ENCODE measurements at places on chromosomes 11 and 22.

DNA sequence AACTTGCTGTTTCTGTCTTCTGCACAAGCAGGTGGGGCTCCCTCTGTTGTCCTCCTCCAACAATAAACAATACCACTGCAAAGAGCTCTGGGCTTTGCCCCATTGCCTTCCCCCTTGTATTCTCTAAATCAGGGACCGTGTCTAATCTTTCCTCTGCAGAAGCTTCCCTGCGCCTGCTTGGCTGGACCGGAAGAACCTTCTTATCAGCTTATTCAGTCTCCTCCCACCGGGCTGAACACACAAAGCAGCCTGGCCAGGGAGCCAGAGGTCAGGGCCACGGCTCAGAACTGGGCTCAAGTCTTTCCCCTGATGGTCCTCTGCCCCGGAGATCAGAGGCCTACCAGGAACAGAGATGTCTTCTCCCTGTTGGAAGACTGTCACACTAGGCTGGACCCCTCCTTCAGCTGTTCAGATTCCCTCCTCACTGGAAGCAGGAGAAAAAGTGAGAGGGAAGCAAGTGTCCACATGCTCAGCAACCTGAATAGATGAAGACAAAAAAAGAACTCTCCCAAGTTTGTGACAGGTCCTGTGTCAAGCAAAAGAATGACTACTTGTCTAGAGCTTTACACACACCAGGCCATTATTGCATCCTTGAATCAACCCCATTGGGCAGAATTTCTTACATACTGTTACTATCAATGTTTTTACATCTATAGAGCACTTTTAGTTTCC, 63.7 kb downstream of the RAB30 start:
- DNase-seq = no peak

DNA sequence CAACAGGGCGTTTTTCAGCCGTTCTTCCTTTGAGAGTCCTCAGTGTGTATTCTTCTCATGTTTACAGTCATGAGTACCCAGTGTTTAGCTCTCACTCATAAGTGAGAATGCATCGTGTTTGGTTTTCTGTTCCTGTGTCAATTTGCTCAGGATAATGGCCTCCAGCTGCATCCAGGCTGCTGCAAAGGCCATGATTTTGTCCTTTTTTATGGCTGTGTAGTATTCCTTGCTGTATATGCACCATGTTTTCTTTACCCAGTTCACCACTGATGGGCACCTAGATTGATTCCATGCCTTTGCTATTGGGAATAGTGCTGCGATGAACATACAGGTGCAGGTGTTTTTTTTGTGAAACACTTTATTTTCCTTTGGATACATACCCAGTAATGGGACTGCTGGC, 23.5 kb downstream of the B3GAT1 start:
- DNase-seq = no peak

- DNase-seq = no peak
These were observed 13.7 kb upstream of the UCP3 start for GRCh38 chr11:74022546-74022945.

DNA sequence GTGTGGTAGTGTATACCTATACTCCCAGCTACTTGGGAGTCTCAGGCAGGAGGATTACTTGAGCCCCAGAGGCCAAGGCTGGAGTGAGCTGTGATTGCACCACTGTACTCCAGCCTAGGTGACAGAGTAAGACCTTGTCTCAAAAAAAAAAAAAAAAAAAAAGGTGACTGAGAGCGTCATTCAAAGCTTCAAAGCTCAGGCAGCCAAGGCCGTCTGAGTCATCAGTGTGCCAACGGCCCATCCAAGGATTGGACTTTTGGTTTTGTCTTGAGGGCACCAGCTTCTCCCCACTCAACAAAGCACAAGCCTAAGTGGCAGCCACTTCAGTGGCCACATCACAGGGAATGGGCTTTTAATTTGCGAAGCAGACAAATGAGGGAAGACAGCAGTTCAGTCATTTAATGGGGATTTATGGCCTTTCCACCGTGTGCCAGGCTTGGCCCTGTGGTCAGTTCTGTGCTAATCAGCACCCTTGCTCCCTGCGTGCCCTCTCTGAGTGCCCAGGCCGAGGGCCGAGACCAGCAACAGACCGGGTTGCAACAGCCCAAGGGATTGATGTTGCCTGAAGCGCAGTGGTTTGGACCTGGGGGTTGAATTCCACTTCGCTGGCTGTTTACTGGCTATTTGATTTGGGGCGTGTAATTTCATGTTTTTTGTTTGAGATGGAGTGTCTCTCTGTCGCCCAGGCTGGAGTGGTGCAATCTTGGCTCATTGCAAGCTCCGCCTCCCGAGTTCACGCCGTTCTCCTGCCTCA, 30.2 kb upstream of the CRYBB3 start:
- no peak for DNase-seq

DNA sequence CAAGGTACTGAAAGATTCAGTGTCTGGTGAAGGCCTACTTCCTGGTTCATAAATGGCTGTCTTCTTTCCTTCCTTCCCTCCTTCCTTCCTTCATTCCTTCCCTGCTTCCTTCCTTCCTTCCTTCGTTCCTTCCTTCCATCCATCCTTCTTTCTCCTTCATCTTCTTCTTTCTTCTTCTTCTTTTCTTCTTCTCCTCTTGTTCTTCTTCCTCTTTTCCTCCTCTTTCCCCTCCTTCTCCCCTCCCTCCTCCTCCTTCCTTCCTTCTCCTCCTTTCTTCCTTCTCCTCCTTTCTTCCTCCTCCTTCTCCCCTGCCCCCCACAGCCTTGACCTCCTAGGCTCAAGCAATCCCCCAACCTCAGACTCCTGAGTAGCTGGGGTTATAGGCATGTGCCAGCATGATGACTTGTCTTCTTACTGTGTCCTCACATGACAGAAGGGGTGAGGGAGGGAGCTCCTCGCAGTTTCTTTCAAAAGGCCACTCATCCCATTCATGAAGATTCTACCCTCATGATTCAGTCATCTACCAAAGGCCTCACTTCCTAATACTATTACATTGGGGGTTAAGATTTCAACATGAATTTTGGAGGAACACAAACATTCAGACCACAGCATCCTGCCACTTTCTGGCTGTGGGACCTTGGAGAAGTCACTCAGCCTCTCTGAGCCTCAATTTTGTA, 22.6 kb upstream of the CCDC134 start:
- no peak for DNase-seq

Data from effector CD8-positive, alpha-beta T cell (primary cell).